ENCODE measurements at places on chromosomes 3 and 15.

DNA sequence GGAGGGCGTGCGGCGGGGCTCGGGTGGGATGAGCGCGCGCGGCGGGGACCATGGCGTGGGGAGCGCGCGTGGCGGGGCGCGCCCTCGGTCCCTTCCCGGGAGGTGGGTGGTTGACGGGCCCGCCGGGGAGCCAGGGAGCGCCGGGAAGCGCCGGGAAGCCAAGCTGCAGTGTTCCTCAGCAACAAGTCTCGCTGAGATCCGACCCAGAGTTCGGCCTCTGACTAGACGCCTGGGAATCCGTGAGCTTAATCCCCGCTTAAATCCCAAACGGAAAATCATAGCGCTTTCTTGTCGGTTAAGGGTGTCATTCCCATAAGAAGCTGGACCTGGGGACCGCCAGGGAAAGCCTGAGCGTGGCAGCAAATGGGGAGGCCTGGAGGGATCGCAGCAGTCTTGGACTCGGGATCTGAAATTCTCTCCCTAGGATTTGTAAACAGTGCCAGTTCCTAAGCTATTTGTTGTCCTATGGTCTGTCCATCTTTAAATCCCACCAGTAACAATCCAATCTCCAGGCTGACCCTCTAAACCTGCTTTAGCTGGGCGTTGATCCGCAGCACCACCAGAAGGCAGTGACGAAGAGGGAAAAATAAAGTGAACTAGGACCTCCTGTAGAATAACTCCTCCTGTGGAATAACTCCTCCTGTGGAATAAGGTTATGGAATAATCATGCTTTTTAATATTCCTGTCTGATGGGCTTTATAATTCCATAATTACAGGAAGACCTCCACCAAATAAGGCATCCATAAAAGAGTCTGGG, 570 bp upstream of the NEDD4 start:
- peak; percentile 33 for DNase-seq

DNA sequence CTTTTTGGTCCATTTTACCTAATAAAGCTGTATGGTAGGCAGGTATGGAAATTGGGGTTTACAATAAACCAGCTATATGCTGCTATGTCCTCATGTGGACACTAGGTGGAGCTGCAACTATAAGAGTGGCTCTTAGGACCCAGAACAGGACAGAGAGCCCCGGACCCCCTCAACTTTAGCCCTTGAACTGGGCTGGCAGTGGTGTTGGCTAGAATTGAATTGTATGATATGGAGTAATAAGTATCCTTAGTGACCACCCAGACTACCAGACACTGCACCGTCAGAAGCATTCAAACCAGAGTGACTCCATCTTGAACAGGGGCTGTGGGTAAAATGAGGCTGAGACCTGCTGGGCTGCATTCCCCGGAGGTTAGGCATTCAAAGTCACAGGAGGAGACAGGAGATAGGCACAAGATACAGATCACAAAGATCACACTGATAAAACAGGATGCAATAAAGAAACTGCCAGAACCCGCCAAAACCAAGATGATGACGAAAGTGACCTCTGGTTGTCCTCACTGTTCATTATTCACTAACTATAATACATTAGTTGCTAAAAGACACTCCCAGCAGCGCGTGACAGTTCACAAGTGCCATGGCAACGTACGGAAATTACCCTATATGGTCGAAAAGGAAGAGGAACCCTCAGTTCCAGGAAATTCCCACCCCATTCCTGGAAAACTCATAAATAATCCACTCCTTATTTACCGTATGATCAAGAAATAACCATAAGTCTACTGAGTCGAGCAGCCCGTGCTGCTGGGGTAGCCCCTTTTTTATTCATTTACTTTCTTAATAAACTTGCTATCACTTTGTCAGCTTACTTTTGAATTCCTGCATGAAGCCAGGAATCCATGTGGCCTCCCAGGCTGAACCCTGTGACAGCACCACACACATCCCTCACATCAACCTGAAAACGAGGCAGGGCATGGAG, 68.7 kb upstream of the BLM start:
- peak; percentile 59 for DNase-seq

- DNase-seq, result no peak
These were observed 442.4 kb downstream of the SQOR start for GRCh38 chr15:46077220-46077619.

- no peak for DNase-seq
These were observed 45.1 kb downstream of the PTPN23 start for GRCh38 chr3:47425959-47426358.

DNA sequence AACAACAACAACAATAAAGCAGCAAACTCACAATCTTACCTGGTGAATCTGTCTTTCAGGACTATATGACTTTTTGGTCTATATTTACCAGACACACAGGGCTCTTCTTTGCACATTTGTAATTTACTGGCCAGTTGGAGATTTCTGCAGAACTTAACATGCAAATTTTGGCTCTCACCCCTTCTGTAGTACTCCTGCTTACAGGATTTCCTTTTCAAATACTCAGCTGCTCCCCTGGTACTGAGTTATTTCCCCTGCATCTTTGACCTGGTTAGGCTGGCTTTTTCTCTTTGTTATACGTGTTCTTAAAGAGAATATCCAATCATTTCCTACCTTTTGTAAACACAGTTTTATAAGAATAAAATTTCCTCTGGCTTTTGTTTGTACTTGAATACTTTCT, 228.0 kb downstream of the MBNL1 start:
- no peak for DNase-seq

- DNase-seq, result peak; percentile 76
These were observed 75.1 kb downstream of the CCK start for GRCh38 chr3:42190701-42191442.

- peak; percentile 45 for DNase-seq
These were observed 603 bp downstream of the EIF1B start for GRCh38 chr3:40309925-40310695.

GRCh38 chr15:90074023-90074422, 28.2 kb downstream of the IDH2 start:
- DNase-seq, result no peak

DNA sequence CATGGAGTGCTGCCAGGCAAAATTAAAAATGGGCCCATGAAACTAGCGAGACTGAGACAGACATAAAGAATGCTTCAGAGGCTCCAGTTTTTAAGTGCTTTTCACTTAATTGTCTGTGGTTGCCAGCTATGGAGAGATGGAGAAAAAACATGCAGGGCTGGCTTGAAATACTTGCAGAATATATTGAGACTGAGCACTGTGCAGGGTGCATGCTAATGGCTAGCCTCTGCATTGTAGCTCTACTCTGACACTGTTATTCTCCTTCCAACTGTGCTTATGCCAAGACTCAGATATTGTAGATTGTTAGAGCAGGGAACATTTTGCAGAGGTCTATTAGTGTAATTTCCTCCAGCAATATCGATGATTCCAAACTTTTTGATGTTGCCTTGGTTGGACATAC, 735.0 kb downstream of the PDCD6IP start:
- DNase-seq, result no peak

DNA sequence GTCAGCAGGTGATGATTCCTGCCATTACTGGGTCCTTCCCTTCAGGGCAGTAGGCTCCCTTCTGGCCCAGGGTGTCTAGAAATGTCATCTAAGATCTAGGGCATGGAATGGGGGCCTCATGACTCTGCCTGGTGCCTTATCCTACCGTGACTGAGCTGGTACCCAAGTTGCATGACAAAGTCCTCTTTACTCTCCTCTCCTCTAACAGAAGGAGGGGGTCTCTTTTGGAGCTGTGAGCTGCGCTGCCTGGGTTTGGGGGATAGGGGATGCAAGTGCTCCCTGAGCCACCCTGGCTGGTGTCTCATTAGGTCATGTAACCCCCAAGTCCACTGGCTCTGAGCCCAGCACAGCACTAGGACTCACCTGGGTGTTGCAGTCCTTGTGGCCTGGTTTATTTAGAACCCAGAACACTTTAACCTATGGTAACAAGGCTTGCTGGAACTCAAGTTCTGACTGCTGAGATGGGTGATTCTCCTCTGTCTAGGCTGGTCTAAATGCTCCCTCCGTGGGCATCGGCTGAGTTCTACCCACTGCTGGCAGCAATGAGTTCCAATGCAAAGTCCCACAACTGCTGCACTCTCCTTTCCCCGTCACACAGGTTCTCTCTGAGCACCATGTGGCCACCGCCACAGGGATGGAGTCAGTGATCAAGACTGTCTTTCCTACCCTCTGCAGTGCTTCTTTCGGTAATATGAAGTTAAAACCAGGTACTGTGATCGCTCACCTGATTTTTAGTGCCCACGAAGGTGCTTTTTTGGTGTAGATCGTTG, 34.0 kb downstream of the XXYLT1 start:
- DNase-seq, result no peak

- DNase-seq, result no peak
These were observed 586 bp downstream of the LRRK1 start for GRCh38 chr15:100919481-100920405.

Data from WTC11 (cell line).